ENCODE measurements at places on chromosomes 6 and 20.

- peak; percentile 3 for DNase-seq
These were observed 281.9 kb downstream of the UBE3D start for GRCh38 chr6:82783587-82784236.

GRCh38 chr6:11788043-11788442 is 9.4 kb upstream of the ADTRP start:
- DNase-seq: no peak

DNA sequence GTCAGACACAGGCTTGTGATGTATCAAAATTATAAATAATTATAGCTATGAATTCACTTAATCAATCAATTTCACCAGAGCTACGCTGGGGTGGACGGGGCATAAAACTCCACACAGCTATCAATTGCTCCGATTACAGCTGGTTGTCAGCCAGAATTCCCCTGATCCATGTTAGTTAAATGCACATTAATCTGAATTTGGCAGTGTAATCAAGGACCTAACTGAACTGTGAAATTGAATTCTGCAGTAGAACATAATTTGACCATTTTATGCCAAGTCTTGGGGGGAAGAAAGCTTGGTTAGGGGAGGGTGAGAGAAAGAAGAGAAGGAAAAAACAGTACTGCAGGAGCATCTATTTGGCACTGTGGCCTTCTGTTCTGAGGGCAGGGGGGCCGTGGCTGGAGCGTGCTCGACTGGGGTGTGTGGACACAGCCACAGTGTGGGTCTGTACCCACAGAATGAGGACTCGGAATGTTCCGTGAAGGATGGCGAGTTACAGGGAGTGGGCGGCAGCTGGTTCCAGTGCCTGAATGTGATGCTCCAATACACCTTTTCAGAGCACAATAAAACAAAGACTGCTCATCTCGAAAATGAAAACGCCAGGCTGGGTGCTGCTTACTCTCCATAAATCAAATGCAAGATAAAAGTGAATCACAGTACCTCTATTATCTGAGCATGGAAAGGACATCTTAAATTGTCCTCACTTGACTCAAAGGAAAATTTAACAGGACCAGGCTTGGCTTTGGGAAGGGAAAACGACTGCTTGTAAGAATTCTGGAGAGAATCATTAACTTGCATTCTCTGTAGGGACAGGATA is 59.2 kb downstream of the LAMP5 start:
- no peak for DNase-seq

- DNase-seq: peak; percentile 32
These were observed 25.4 kb downstream of the DIDO1 start for GRCh38 chr20:62900692-62901584.

GRCh38 chr6:4093288-4093687 is 14.4 kb upstream of the FAM217A start:
- DNase-seq: no peak

DNA sequence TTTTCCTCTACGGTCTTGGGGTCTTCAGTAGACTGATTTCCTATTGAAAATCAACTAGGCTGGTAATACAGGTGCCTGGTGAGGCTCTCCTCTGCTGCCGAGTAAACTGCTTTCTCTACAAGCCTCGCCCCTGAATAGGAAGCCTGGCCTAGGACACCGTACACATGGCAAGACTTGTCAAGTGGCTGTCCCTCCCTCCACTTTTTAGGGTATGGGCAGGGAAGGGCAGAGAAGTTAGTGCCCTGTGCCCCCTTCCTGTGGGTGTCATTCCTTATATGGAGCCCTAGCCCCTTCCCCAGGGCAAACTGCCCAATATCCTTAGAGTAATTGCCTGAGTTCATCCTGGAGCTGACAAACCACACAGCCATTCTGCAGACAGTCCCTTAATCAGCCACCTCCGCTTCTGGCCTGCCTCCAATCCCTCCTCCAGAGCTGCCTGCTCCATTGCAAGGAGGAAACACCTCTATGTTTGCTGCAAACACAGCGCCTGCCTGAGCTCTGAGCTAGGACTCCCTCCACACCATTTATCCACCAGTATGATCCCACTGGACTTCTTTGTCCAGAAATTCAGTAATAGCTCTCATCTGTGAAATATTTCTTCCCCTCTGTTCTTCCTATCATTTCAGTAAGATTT is 93.1 kb downstream of the CHD6 start:
- DNase-seq: peak; percentile 61

GRCh38 chr6:158854214-158855101 is 35.3 kb upstream of the EZR start:
- DNase-seq: peak; percentile 90

- peak; percentile 67 for DNase-seq
These were observed 212.2 kb downstream of the TBC1D7 start for GRCh38 chr6:13116155-13116554.

DNA sequence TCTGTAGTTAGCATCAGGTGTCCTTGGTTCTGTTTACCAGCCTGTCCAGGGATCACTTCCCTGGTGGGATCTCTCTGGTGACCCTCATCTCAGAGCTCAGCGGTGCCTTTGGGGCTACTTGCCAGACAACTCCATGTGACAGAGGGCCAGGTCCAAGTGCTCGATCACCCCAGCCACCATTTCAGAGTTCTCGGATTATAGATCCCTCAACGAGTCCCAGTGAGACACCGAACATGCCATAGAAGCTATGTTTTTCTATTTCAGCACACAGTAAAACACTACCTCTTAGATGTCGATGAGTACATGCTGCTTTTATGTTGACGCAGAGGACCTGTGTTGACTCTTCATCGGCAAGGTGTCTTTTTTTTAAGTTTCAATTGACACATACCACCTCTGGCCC is 170.1 kb upstream of the AKAP12 start:
- DNase-seq: no peak

GRCh38 chr20:10634683-10635411 is 39.0 kb downstream of the JAG1 start:
- no peak for DNase-seq

DNA sequence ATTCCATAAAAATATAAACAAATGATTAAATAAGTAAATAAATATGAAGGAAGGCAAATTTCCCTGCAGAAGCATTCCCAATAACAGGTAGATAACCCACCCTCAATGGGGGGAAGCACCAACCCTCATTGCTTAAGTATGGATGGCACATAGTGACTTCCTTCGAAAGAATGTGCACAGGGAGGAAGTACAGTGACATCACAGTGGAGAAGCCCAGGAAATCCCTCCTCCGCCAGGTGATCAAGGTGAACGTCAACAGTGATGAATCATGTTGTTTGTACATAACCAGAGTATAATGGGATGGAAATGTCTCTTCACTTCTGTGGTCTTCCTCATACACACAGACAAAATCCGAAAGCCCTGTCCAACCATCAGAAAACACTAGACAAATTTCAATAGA is 267.9 kb downstream of the THBS2 start:
- DNase-seq: no peak

- DNase-seq: no peak
These were observed 19.9 kb upstream of the MUC21 start for GRCh38 chr6:30963641-30964040.

- peak; percentile 51 for DNase-seq
These were observed 1.3 kb downstream of the RNF146 start for GRCh38 chr6:127267646-127268625.

GRCh38 chr20:48431653-48432493 is 395.9 kb downstream of the PREX1 start:
- DNase-seq: no peak

DNA sequence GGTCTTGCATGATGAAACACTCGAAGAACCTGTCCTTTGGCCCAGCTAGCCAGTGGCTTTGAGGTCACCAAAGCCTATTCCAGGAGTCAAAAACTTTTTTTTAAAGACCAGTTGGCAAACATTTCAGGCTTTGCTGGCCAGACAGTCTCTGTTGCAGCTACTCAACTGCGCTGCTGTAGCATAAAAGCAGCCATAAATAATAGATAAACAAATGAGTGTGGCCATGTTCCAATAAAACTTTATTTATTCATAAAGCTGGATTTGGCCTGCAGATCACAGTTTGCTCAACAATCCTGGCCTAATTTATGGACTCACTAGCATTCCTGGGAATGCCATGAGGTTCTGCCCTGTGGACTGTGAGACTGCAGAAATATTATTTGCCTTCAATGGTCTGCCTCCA is 68.8 kb upstream of the LTV1 start:
- no peak for DNase-seq

DNA sequence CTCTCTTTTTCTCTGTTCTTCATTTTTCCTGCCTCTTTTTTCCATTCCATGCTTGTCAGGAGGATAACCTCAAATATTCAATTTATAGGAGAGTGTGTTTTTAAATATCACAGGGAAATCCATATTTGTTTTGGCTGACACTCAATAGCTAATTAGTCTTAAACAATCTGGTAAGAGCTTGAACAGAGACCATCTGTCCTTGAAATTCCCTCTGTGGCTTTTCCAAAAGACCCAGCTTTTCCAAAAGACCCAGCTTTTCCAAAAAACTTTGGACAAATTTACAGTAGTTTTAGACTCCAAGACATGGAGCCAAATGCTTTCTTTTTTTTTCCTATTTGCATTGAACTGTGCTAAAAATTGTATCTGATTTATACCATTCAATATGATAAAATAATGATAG is 127.4 kb upstream of the FAM83B start:
- DNase-seq: no peak

- no peak for DNase-seq
These were observed 29.7 kb downstream of the GABRR1 start for GRCh38 chr6:89187504-89187903.

GRCh38 chr6:26032340-26033084 is 54.7 kb upstream of the HFE start:
- peak; percentile 91 for DNase-seq

DNA sequence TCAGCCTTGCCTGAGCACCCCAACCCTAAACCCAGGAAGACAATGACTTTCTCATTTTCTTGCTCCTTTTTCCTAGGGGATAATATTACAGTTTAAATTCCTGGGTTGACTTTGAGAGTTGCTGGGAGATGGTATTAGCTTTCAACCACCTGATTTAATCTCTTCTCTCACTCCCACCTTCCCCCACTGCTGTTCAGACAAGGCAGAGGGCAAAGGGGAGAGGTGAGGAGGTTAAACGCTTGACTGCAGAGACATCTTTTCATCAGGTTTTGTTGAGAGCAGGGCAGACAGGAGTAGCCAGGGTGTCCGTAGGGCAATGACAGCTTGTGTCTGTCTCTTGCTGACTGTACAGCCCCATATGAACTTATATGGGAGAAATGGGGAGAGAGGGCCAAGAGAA is 811.2 kb downstream of the MAFB start:
- DNase-seq: no peak

DNA sequence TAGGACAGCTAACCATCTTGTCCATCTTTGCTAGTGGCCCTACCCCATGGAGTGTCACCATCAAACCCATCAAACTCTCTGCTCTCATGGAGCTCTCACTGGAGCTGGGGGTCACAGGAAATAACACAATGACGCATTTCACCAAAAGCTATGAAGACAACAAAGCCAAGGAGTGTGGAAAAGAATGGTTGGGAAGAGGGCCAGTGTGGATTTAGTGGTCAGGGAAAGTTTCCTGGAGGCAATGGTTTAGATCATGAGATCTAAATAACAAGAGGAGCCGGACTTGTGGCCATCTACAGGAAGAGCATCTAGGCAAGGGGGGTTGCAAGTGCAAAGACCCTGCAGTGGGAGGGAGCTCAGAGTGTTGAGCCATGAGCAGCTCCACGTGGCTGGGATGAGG is 189.5 kb downstream of the BMP7 start:
- no peak for DNase-seq

DNA sequence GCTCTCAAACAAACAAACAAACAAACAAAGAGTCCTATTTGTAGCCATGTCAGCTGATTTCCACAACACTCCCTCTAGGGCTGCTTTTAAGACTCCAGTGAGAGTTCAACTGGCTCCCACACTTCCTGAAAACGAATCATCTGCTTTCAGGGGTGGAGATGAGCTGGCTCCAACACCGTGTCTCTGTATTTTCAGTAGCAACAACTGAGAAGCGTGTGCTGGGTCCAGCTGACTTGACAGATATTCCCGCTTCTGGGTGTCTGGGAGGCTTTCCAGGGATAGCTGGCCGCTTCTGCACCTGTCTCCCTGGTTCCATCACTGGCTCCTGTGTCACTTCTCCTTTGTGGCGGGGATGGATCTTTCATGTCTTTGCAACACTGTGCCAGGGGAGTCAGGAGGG is 272.5 kb upstream of the SOX4 start:
- DNase-seq: no peak

DNA sequence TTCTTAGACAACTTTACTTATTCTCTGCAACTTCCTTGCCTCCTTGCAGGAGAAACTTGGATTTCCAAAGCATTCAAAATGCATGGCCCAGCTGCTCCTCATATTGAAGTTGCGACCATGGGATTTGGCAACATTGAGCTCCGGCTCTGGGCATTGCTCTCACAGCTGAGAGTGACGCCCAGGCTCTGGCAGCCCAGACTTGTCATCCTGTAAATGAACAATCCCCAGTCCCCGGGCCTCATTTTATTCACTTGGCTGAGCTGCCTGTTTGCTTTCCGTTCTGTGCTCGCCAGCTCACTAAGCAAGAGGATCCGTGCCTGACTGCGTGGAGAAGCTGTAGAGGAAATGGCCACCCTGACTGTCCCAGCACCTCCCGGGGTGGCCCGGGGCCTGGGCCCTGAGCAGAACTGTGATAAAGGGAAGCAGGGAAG is 119.5 kb upstream of the CD93 start:
- no peak for DNase-seq

GRCh38 chr6:151536188-151536479 is 42.3 kb downstream of the CCDC170 start:
- DNase-seq: no peak

DNA sequence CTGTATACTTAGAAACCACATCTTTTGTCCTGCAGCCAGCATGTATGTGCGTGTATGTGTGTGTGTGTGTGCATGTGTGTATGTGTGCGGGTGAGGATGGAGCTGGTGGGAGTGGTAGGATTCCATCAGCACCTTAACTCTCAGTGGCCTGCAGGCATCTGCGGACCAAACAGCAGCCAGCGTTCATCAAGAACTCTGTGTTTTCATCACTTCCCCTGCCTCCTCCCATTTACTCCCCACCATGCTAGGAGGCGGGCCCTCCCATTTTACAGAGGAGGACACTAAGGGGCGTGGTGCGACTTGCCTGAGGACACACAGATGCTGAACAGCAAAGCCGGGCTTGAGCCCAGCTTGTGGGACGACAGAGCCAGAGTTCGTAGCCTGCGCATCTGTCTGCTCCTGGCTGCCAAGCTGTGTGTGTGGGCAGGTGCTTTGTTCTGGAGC is 8.9 kb downstream of the VSTM2L start:
- peak; percentile 65 for DNase-seq

GRCh38 chr6:89793586-89793985 is 26.0 kb downstream of the MDN1 start:
- peak; percentile 84 for DNase-seq

GRCh38 chr6:34396518-34396917 is 4.0 kb upstream of the NUDT3 start:
- DNase-seq: no peak

All from hematopoietic multipotent progenitor cell treated with erythropoietin and hydrocortisone succinate and interleukin-3 and kit ligand, for 4 days (in vitro differentiated cells).